ENCODE measurements at places on chromosomes 4 and X.

GRCh38 chr4:2412885-2413716, 5.3 kb downstream of the ZFYVE28 start:
- H3K36me3 ChIP-seq: no peaks in the 10 kb centered on the region
- H3K4me3 ChIP-seq: peak overlapping the region; percentile 54
- peak overlapping the region; percentile 84 for H3K27ac ChIP-seq
- DNase-seq: peak; percentile 76
- peaks cover 57% of the 10 kb centered on the region for H3K4me1 ChIP-seq

- no peaks in the 10 kb centered on the region for H3K36me3 ChIP-seq
- no peak overlapping the region for H3K4me3 ChIP-seq
- no peak for DNase-seq
Observed at GRCh38 chr4:5014007-5014682, 5.1 kb downstream of the CYTL1 start.

DNA sequence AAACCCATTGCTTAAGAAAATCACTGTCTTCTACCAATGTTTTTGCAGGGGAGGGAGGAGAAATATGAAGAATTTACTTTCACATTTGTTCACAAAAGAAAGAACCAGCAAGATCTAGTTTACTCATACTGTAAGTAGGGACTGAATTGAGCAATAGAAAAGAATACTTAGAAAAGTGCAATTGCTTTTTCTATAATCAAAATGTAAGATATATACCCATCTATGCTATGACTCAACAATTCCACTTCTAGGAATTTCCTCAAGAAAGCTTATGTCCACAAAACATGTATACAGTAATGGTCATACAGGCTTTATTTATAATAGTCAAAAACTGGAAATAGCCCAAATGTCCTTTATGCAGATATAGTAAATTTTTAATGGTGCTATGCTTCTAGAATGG, 196.4 kb downstream of the LRBA start:
- no peak overlapping the region for H3K27ac ChIP-seq
- H3K4me1 ChIP-seq: peaks cover 9% of the 10 kb centered on the region
- no peak for DNase-seq
- no peaks in the 10 kb centered on the region for H3K27me3 ChIP-seq

GRCh38 chr4:53000560-53000959, 138.4 kb downstream of the RASL11B start:
- no peak overlapping the region for H3K27ac ChIP-seq
- no peaks in the 10 kb centered on the region for H3K36me3 ChIP-seq
- no peak for DNase-seq

DNA sequence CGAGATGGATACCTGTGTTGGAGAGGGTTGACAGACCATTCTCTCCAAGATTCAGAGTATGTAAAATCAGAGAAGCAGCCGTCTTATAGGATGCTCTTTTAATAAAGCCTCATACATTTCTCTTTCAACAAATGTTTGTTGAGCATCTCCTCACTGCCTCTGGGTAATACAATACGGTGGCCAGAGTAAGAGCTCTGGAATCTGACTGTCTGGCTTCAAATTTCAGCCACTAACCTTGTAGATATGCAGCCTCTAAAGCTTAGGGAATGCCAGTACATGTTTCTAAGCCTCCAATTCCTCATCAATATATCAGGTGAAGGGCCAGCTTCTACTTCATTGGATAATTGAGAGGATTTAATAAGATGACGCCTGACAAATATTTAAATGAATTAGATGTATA, 61.3 kb downstream of the CLNK start:
- no peak overlapping the region for H3K4me3 ChIP-seq
- H3K27me3 ChIP-seq: peaks cover 46% of the 10 kb centered on the region
- DNase-seq: no peak
- no peaks in the 10 kb centered on the region for H3K36me3 ChIP-seq
- H3K4me1 ChIP-seq: no peaks in the 10 kb centered on the region

GRCh38 chrX:150364347-150365050, 1.4 kb downstream of the MAMLD1 start:
- peak; percentile 16 for DNase-seq
- H3K4me3 ChIP-seq: peak overlapping the region; percentile 73
- H3K27me3 ChIP-seq: peaks cover 7% of the 10 kb centered on the region
- H3K4me1 ChIP-seq: peaks cover 25% of the 10 kb centered on the region

- peaks cover 18% of the 10 kb centered on the region for H3K4me1 ChIP-seq
- H3K36me3 ChIP-seq: no peaks in the 10 kb centered on the region
- no peak for DNase-seq
Observed at GRCh38 chr4:15378493-15378892, 49.3 kb upstream of the C1QTNF7 start.

DNA sequence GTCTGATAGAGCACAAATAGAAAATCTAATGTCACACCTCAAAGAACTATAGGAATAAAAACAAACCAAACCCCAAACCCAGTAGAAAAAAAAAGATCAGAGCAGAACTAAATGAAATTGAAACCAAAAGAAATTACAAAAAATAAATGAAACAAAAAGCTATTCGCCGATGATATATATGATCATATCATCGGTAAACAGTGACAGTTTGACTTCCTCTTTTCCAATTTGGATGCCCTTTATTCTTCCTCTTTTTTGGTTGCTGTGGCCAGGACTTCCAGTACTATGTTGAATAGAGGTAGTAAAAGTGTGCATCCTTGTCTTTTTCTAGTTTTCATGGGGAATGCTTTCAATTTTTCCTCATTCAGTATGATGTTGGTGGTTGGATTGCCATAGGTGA, 215.3 kb upstream of the AR start:
- no peaks in the 10 kb centered on the region for H3K27me3 ChIP-seq
- no peak overlapping the region for H3K27ac ChIP-seq
- no peak overlapping the region for H3K4me3 ChIP-seq
- H3K36me3 ChIP-seq: no peaks in the 10 kb centered on the region

DNA sequence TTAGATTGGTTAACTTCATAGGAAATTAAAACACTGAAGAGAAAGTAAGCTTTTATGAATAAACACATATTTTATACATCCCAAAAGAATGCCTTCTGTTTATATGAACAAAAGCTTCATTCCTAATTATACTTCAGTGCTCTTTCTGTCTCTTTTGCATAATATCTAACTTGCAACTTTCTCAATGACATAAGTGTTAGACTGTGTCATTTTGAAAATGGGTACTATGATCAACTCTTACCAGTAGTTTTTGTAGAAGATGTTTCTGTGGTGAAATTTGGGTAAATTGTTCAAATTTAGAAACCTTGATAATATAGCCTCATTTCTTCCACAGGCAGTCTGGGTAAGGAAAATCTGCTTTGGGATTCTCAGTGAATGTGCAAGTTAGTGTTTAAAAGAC, 991.4 kb downstream of the CCSER1 start:
- H3K4me3 ChIP-seq: no peak overlapping the region
- no peak for DNase-seq
- no peak overlapping the region for H3K27ac ChIP-seq
- H3K27me3 ChIP-seq: no peaks in the 10 kb centered on the region

DNA sequence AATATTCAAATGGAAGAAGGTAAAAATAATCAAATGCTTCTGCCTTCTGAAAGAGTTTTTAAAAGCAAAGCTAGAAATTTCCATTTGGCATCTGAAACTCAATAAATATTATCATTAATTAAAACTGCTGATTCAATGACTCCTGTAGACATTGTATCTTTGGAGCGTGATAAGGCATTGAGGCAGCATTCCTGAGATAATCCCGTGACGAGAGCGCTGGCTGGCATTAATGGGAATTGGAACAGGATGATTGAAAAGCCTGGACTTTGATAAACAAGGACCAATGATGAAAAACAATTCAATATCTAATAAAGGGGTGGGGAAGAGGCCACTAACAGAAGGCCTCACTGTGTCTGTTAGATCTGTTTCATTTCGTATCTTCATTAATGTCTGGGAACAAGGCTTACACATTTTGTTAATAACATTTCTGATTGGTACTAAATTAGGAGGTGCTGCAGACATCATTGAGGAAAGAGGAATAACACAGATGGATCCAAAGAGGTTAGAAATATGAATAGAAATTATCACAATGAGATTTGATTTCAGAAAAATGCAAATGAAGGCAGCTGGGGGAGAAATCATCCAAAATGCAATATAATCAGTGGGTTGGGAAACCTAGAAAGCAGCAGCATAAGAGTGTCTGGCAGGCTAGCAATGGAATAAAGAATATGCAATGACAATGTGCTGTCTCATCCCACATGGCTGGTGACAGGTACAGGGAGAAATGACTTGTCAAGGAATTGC, 102.3 kb downstream of the SCD5 start:
- peaks cover 9% of the 10 kb centered on the region for H3K4me1 ChIP-seq
- H3K27ac ChIP-seq: no peak overlapping the region
- no peaks in the 10 kb centered on the region for H3K27me3 ChIP-seq
- H3K4me3 ChIP-seq: no peak overlapping the region
- DNase-seq: no peak
- no peaks in the 10 kb centered on the region for H3K36me3 ChIP-seq

- H3K36me3 ChIP-seq: no peaks in the 10 kb centered on the region
- no peak for DNase-seq
- H3K27ac ChIP-seq: peak overlapping the region; percentile 68
Observed at GRCh38 chr4:10030972-10031667, 9.8 kb upstream of the SLC2A9 start.

DNA sequence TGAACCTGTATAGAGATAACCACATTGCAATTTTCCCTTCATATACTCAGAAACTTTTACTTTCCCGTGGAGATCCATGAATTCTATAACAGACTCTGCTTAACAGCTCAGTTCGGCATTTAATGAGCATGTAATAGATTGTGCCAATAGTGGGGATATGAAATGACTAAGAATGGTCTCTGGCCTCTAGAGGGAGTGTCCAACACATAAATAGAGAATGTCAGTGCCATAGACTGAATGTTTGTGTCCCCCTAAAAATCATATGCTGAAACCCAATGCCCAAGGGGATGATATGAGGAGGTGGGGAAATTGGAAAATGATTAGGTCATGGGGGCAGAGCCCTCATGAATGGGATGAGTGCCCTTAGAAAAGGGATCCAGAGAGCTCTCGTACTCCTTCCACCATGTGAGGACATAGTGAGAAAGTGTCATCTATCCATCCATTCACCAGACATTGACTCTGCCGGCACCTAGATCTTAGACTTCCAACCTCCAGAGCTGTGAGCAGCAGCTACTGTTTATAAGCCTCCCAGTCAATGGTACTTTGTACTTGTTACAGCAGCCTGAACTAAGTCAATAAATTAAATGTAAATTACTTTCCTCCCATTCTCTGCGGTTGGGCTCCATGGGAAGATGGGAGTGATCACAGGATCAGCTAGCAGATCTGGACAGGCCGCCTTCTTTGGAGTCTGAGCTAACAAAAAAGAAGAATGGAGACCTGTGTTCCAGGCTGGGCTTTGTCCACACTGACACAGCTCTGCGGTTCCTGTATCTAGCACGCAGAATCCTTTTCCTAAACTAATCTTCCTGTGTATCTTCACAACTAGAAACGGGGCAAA, 28.1 kb upstream of the HPSE start:
- H3K4me3 ChIP-seq: no peak overlapping the region
- no peaks in the 10 kb centered on the region for H3K27me3 ChIP-seq
- no peaks in the 10 kb centered on the region for H3K36me3 ChIP-seq

DNA sequence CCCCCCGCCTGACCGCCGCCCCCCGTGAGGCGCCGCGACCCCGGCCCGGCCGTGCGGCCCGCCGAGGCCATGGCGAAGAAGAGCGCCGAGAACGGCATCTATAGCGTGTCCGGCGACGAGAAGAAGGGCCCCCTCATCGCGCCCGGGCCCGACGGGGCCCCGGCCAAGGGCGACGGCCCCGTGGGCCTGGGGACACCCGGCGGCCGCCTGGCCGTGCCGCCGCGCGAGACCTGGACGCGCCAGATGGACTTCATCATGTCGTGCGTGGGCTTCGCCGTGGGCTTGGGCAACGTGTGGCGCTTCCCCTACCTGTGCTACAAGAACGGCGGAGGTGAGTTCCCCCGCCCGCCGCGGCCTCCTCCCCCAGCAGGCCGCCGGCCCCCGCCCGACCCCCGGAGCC, 780 bp downstream of the SLC6A8 start:
- peaks cover 15% of the 10 kb centered on the region for H3K4me1 ChIP-seq
- no peaks in the 10 kb centered on the region for H3K27me3 ChIP-seq
- peak overlapping the region; percentile 66 for H3K4me3 ChIP-seq

DNA sequence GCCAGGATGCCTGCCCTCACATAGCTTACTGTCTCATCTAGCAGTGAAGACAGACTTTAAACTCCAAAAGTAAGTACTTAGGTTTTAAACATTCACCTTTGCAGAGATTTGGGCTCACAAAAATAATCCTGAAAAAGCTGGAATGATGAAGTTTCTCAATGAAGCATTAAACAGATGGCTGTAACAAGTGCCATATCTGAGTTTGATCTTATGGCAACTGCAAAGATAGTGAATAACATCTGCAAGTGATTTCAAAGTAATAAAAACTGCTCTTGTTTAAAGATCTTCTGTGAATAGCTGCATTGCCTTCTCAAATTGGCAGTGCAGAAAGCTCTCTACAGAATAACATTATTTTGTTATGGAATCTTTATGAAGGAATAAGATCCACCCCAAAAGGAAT, 271.2 kb upstream of the SMIM31 start:
- H3K27ac ChIP-seq: no peak overlapping the region
- H3K4me1 ChIP-seq: no peaks in the 10 kb centered on the region
- H3K27me3 ChIP-seq: no peaks in the 10 kb centered on the region
- no peaks in the 10 kb centered on the region for H3K36me3 ChIP-seq
- H3K4me3 ChIP-seq: no peak overlapping the region

DNA sequence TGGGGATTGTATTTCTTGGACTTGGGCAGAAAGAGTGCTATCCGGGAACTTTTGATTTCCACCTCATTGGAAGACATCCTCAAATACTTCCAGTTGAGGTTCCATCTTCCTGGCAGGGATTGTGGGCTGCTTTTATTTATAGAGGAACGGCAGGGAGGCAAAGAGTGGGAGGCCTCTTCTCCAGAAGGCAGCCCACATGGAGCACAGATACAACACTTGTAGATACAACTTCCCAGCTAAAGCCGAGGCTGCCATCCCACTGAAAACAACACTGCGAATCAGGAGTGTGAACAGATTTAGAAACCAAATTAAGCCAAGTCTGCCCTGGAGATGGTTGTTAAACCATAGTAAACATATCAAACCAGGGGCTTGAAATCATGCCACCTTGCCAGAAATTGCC, 212.8 kb upstream of the PPARGC1A start:
- H3K4me1 ChIP-seq: peaks cover 28% of the 10 kb centered on the region
- H3K27me3 ChIP-seq: no peaks in the 10 kb centered on the region
- DNase-seq: no peak
- H3K4me3 ChIP-seq: no peak overlapping the region
- H3K36me3 ChIP-seq: no peaks in the 10 kb centered on the region
- H3K27ac ChIP-seq: no peak overlapping the region

- no peaks in the 10 kb centered on the region for H3K27me3 ChIP-seq
- no peaks in the 10 kb centered on the region for H3K4me1 ChIP-seq
- no peak overlapping the region for H3K27ac ChIP-seq
- no peaks in the 10 kb centered on the region for H3K36me3 ChIP-seq
Observed at GRCh38 chr4:184911310-184911709, 85.5 kb upstream of the ACSL1 start.

- no peaks in the 10 kb centered on the region for H3K27me3 ChIP-seq
- H3K4me1 ChIP-seq: no peaks in the 10 kb centered on the region
- no peak overlapping the region for H3K4me3 ChIP-seq
- no peak for DNase-seq
- H3K36me3 ChIP-seq: no peaks in the 10 kb centered on the region
Observed at GRCh38 chr4:188619456-188620149, 480.4 kb downstream of the TRIML1 start.

- no peak overlapping the region for H3K27ac ChIP-seq
- no peaks in the 10 kb centered on the region for H3K4me1 ChIP-seq
- no peaks in the 10 kb centered on the region for H3K36me3 ChIP-seq
- DNase-seq: no peak
Observed at GRCh38 chr4:55618546-55619143, 17.5 kb downstream of the NMU start.

- no peaks in the 10 kb centered on the region for H3K4me1 ChIP-seq
- H3K36me3 ChIP-seq: no peaks in the 10 kb centered on the region
- no peak for DNase-seq
Observed at GRCh38 chr4:182113779-182114178, 129.4 kb upstream of the TENM3 start.

GRCh38 chr4:42101446-42101975, 50.9 kb downstream of the BEND4 start:
- H3K4me3 ChIP-seq: no peak overlapping the region
- no peaks in the 10 kb centered on the region for H3K4me1 ChIP-seq
- no peak for DNase-seq
- H3K27me3 ChIP-seq: peaks cover 8% of the 10 kb centered on the region
